Left ventricle myocardium inferior (tissue), 1 donor: ENCODE measurements at places on chromosomes 4 and X. TPM values are rescaled to one million over a fixed set of nuclear protein-coding genes. Genes with fewer than 3 reads are reported as not detected.

DNA sequence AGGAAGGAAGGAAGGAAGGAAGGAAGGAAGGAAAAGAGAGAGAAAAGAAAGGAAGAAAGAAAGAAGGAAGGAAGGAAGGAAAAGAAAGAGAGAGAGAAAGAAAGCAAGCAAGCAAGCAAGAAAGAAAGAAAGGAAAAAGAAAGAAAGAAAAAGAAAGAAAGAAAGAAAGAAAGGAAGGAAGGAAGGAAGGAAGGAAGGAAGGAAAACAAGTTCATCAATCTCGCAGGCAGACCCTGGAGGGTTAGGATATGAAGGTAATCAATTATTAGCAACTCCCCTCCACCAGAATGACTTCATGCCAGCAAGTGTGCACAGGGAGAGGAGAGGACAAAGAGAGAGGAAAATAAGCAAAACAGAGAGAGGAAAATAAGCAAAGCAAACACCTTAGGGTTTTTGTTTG is 80.2 kb downstream of the MTNR1A start:
- H3K4me3 ChIP-seq: no peak overlapping the region
- no peaks in the 10 kb centered on the region for H3K36me3 ChIP-seq
- DNase-seq: no peak
- H3K27ac ChIP-seq: no peak overlapping the region
- no peaks in the 10 kb centered on the region for H3K4me1 ChIP-seq

GRCh38 chr4:72991873-72992272 is 77.6 kb downstream of the COX18 start:
- H3K27me3 ChIP-seq: no peaks in the 10 kb centered on the region
- no peak for DNase-seq
- H3K36me3 ChIP-seq: no peaks in the 10 kb centered on the region
- no peak overlapping the region for H3K27ac ChIP-seq
- H3K4me3 ChIP-seq: no peak overlapping the region

DNA sequence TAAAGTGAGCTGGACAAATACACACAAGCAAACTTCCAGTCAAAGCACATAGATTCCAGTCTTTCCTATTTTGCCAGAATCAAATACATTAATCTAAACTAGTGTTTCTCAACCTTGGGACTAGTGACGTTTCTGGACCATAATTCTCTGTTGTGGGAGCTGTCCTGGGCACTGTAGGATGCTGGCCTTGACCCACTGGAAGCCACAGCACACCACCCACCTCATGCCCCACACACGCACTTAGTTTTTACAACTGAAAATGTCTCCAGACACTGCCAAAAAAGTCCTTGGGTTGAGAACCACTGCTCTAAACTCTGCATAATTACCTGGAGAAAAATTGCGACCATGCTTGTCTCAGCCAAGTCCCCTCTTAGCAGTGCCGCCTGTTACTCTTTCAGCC is 57.6 kb downstream of the MAP3K15 start:
- H3K36me3 ChIP-seq: no peaks in the 10 kb centered on the region
- no peak for DNase-seq
- no peaks in the 10 kb centered on the region for H3K4me1 ChIP-seq
- H3K27me3 ChIP-seq: no peaks in the 10 kb centered on the region
- no peak overlapping the region for H3K4me3 ChIP-seq

- H3K27ac ChIP-seq: no peak overlapping the region
- H3K4me1 ChIP-seq: no peaks in the 10 kb centered on the region
- DNase-seq: no peak
Measured at GRCh38 chr4:22850630-22851029, 157.9 kb downstream of the GBA3 start.

GRCh38 chr4:153257991-153258390 is 53.7 kb downstream of the TRIM2 start:
- no peaks in the 10 kb centered on the region for H3K36me3 ChIP-seq
- H3K4me3 ChIP-seq: no peak overlapping the region
- no peak overlapping the region for H3K27ac ChIP-seq
- peaks cover 15% of the 10 kb centered on the region for H3K4me1 ChIP-seq
- no peak for DNase-seq

DNA sequence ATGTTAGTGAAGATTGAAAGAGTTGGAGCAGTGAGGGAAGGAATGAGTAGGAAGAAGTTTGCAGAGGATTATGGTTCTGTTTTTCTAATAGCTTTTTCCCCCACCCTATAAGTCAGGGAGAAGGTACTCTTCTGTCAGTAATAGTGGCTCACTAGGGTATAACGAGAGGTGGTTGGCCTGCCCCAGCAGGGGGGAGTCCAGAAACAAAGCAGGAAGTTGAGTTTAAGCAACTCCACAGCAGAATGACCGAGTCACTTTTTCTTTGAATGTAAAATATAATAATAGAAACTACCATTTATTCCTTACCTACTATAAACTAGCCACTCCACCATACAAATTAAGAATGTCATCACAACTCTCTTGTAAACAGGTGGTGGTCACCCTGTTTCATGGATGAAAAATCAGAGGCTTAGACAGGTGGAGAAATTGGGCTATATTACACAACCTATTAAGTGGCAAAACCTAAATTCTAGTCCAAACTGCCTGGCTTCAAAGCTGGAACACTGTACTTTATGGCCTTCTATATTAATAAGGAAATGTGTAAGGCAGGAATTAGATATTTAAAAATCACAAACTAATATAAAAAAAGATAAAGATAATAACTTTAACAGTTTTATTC is 21.9 kb downstream of the AP1AR start:
- H3K27ac ChIP-seq: no peak overlapping the region
- DNase-seq: no peak
- H3K4me3 ChIP-seq: no peak overlapping the region
- H3K27me3 ChIP-seq: no peaks in the 10 kb centered on the region
- H3K4me1 ChIP-seq: peaks cover 15% of the 10 kb centered on the region

DNA sequence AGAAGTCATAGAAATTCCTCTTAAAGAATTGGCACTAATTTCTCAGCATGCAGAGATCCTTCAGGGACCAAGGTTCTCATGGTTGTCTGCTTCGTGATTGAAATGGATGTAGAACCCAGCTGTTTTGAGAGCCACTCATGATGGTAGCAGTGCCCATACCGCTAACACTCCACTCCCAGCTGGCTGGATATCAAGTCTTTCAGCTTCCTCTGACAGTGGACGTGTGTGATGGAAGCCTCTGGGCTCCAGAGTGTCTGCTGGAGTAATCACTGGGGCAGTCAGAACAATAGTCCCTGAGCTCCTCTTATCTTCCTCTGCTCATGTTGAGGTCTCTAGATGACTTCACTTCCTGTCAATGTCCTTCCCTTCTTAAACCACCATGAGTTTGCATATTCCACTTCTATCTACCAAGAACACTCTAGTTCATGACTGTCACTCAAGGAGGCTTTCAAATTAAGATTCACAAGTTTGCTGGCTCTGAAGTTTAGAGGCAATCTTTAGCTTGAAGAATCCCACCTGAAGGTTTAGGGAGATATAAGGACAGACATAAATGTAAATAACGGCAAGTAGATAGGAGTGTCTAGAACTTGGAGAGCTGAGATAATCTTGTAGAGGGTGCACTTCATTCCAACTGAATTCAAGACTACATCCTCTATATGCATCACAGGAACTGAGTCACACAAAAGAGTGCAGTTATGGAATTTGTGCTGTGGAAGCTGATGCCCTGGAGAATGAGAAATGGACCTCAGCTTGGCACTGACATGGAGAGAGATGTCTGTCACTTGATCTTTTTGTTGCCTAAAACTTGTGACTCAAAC is 64.5 kb upstream of the WDR1 start:
- H3K4me3 ChIP-seq: no peak overlapping the region
- H3K4me1 ChIP-seq: peaks cover 28% of the 10 kb centered on the region
- H3K36me3 ChIP-seq: no peaks in the 10 kb centered on the region
- no peak overlapping the region for H3K27ac ChIP-seq
- H3K27me3 ChIP-seq: no peaks in the 10 kb centered on the region
- no peak for DNase-seq

Gene PABPC4L
- total RNA-seq: 0.66 TPM
